ENCODE measurements at places on chromosomes 2 and 18.

DNA sequence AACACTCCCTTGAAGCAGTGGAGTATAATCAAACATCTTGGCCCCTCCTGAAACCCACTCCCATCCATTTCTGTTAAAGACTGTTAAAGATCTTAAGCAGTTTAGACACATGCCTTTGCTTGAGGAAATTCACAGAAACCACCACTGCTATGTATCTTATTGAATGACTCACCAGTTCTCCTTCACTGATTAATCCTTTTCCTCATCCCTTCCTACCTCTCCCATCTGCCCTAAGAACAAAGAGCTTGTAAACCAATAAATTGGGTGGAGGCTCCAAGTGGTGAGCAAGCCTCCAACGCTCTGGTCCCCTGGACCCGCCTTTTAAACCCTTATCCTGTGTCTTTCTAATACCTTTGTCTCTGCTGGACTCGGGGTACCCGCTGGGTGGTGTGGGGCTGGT, 746.1 kb downstream of the LRP1B start:
- DNase-seq: no peak

DNA sequence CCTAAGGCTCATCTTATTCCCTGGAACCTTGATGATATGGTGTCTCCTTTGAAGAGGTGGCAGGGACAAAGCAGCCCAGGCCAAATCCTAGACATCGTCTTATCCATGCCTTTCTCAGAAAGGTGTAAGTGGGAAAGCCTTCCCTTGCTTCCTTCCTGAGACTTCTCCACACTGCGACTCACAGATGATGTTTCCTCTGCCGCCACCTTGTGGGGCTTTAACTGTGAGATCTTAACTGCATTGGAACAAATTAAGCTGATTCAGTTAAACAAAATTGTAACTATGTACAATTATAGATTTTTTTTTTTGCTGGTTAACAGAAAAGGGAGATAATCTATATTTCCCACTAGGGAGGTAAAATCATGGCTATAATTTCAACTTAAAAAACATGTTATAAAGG, 10.0 kb upstream of the GCA start:
- peak; percentile 32 for DNase-seq

GRCh38 chr18:63247926-63248325, 71.6 kb downstream of the BCL2 start:
- no peak for DNase-seq

DNA sequence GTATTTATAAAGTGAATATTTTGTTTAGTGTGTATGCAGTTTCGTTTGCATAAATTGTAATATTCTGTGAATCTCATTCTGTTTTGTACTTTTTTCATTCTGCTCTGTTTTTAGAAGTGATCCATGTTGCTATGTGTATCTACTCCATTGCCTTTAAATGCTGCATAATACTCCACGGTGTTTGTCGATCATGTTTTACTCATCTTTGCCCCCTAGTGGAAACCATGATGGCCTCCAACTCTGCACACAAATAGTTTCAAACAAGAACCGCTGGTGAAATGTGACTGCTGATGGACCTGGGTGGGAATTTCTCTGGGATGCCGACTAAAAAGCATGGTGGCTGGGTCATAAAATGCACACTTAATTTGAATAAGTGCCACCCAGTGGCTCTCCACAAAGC, 32.0 kb upstream of the SKOR2 start:
- peak; percentile 22 for DNase-seq

DNA sequence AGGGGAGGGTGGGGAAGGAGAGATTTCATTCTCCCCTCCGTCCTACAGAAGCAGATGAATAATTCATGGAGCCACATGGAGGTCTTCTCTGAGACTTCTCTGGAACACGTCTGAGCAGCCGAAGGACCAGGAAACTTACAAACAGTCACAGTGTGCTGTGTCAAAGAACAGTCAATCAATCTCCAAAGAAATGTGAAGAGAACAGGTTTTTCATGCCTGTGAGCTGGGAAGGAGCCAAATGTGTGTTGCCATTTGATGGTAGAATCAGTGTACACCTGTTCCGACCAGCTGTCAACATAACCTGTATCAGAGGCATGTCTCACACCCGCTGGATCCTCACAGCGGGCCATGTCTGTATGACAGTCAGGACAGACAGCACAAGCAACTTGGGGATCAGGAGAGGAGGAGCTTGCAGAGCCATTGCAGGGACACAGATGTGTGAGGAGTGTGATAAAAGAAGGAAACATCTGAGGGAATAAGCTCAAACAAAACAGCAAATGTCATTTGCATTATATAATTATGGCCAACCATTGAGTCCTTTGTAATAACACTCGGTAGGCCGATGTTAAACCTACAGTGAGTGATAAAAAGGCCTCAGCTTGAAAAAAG, 298.5 kb downstream of the EN1 start:
- DNase-seq: no peak

DNA sequence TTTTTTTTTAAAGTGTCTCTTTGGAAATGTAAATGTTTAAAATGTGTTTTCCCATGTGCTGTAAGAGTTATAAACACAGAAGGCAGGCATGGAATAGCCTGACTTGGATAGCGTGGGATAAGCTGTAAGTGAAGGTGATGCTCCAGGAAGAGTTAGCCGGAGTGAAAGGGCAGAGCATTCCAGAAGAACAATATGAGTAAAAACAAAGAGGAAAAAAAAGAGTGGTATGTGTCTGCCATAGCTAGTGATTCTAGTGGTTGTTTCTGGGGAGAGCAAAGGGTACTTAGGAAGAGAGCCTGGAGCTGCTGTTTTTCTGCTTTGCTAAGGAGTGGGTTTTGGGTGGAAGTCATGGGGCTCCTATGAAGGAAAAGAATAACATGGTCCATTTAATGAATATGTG, 126.9 kb upstream of the DLGAP1 start:
- DNase-seq: no peak
